ENCODE measurements at places on chromosomes 2 and 18.
A peak's percentile ranks its signal among the peaks of the same experiment; 100 is the strongest.

DNA sequence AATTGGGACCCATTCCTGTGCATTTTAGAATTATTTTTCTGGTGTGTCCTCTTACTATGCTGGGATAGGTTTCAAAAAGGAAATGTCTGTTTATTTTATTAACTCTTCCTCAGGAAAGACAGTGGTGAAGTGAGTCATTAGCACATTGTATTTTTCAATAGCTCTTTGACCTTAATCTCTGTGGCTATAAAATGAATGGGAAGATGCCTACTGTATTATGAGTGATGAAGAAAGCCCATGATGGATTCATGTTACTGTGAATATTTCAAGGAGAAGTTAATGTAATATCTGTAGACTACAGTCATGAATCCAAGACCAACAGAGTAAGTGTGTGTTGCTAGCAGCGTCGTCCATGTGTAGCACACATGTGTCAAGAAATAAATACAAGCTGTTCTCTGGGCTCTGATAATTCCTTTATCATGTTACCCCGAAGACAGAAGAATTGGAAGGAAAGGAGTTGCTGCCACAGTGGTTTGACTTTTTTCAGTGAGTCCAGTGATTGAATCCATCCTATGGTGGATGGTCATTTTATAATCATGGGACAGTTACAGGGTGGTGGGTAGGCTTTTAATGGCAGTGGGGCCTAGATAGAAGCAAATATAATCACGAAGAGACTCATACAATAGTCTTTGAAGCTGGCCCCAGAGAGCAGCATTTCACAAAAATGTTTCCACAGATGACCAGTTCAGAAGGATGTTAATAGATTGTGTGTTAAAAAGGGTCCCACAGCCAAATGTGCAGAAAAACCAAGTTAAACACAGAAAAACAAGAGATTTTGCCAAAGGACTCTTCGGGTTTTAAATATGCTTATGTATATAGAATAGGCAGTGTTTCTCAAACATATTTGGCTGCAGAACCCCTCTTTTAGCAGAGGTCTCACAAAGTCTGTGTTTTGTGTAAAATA is 239.7 kb upstream of the RASGRP3 start:
- peak; percentile 36 for DNase-seq

GRCh38 chr2:205858881-205859441 is 176.7 kb downstream of the NRP2 start:
- peak; percentile 83 for DNase-seq

DNA sequence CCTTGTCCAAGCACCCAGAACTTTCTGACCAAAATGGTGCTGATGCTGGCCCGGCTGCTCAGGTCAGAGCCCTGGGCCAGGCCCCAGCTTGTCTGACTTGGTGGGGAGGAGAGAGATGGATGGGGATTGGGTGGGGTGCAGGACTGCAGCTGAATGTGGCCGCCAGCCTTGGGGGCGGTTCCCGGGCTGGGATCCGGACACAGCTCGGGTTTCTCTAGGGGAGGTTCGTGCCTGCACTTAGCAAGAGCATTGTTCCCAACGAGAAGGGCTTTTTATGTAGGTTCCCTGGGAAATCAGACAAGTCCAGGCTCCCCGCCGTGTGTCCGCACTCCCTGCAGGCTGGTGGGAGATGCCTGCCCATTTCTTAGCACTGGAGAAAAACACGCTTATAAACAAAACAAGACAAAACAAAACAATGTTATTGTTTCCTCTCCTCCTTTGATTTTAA is 50.5 kb upstream of the HS6ST1 start:
- DNase-seq = no peak

DNA sequence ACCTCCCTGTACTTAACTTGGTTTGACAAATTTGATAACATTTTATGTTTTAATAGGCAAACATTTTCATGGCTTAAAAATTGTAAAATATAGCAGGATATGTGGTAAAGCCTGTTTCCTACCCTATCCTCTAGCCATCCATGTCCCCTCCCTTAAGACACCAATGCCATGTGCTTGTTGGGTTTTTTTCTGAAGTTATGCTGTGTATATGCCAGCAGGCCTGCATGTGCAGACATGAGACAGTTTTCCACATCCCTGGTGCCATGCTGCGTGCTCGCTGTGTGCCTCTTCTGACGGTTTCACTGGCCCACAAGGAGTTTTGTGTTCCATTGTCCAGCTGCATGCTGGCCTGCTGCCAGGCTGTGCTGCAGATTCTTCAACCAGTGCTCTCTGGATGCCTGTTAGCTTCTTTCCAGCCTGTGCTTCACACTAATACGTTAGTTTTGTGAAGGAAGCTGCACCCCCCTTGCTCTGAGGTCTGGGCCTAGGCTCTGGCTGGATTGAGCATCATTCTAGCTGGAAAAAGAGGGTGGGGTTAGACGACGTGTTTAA is 16.9 kb downstream of the INPP4A start:
- no peak for DNase-seq

- no peak for DNase-seq
Measured at GRCh38 chr2:96530144-96530430, 6.5 kb upstream of the ARID5A start.

GRCh38 chr2:152303951-152304350 is 31.0 kb upstream of the FMNL2 start:
- DNase-seq = no peak

DNA sequence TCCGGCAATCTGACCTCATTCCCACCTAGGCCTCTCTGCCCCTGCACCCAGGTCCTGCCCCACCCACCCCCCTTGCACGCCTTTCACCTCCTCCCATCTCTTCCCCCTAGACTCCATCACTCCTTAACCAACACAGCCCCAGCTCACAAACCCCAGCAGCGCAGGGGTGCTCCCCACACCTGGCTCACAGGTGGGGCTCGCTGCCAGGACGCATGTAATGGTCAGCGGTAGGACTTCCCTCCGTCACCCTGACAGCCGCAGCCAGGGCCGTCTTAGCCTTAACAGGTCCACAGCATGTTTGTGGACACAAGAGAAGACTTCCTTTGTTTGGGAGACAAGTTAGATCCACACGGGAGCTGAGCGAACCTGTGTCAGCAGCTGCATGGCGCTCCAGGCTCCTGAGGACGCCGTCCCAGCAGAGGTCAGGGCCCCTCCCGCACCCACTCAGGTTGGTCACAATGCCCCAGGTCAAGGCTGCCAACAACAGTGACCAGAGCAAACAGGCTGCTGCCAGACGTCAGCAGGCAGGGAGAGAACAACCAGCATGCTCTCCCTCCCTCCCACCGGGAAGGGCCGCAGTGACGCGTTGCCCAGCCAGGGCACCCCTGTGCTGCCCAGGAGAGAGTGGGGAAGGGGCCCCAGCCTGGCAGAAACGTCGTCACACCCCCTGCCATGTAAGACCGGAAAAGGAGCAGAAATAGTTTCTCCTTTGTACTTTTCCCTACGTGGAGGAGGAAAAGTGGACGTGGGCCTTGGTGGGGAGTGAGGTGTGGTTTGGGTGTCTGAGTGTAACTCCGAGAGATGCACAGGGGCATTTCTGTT is 68.0 kb downstream of the PXDN start:
- no peak for DNase-seq

GRCh38 chr2:233655043-233655442 is 16.7 kb upstream of the UGT1A9 start:
- DNase-seq = no peak

- peak; percentile 91 for DNase-seq
Measured at GRCh38 chr2:62586981-62587380, 81.0 kb upstream of the TMEM17 start.

DNA sequence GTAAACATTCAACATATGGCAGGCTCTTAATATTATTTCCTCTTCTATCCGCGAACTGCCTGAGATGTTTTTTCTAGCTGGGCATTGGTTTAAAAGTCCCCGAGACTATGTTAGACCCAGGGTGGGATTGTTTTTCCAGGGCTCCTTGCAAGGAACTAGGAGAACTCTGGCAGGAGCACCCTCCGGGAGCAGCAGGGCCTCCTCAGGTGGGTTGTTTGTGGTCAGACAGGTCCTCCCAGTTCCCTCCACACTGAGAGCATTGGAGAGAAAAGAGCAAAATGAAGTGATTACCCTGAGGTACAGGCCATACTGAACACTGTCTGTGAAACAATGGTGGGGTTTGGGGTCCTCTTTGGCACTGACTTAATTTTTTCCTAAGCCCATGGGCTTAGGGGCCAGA is 115.9 kb upstream of the LGALSL start:
- DNase-seq = no peak

GRCh38 chr2:155872396-155872795 is 460.1 kb downstream of the NR4A2 start:
- DNase-seq = no peak

Measured in kidney tubule cell (primary cell).